ENCODE measurements at places on chromosomes 12 and 14.
A peak's percentile ranks its signal among the peaks of the same experiment; 100 is the strongest.

DNA sequence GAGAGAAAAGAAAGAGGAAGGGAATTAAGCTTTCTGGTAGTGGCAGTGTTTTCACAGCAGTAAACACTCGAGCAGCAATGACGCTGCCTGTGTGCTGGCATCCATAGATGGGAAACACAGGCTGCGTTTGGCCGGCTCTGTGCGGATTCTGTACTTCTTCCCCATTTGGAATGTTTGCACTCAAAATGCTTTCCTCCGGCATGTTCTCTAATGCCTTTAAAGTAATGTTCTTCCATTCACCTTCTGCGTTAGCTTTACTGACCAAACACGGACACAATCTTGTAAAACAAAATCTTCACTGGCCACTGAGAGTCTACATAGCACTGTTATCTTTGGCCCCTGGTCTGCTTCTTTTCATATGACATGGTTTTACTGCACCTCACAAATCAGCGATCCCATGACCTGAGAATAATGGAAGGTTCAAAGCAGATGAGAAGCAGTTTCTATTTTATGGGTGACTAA lies 31.4 kb downstream of the DCP1B start:
- no peak for DNase-seq

GRCh38 chr12:93704122-93704521 lies 26.9 kb downstream of the CRADD start:
- DNase-seq = no peak

- DNase-seq = no peak
These were observed 23.2 kb upstream of the MEG3 start for GRCh38 chr14:100802766-100803165.

DNA sequence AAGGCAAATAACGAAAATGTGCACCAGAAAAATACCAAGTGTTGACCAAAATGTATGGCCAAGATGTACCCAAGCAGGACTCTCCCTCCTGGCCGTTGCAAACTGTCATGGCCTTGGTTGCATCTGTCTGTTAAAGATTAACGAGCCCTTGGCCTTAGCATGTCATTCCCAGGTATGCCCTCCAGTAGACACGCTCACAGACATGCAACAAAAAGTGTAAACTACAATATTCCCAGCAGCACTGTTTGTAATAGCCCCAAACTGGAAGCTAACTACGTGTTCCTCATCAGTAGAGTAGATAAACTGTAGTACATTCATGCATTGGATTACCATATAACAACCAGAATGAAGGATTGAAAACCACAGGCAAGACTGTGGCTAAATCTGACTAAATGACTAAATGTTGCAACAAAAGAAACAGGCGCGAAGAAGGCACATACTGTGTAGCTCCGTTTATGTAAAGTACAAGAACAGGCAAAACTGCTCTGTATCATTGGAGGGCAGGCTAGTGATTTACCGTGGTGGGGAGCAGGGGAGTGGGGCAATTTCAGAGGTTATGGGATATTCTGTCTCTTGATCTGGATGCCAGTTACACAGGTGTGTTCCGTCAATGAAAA lies 232.8 kb upstream of the DIO3 start:
- DNase-seq = no peak

DNA sequence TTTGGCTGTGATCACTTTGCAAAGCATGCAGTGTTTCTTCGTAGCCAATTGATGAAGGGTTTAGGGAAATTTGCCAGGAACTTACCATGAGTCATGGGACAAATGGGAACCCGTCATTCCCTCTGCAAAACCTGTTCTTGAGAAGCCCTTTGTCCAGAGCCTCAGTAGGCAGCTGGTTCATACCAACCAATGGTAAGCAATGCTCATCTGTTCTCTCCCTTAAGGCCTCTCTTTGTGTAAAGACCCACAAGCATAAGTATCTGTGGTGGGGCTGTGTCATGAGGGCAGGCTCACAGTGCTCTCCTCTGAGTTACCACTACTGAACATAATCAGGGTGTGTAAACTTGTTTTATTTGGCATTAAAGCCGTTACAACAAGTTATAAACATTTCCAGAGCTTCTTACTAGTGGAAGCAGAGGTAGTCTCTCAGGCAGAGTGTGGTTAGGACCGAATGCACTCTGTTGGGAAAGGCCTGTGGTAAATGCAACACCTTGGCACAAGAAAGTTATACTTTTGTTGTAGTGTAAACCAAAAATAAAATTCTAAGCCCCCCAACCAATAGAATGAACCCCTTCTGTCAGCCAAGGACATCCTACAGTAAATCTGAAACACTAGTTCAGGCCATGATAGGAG lies 119.8 kb downstream of the SINHCAF start:
- DNase-seq = peak; percentile 46

DNA sequence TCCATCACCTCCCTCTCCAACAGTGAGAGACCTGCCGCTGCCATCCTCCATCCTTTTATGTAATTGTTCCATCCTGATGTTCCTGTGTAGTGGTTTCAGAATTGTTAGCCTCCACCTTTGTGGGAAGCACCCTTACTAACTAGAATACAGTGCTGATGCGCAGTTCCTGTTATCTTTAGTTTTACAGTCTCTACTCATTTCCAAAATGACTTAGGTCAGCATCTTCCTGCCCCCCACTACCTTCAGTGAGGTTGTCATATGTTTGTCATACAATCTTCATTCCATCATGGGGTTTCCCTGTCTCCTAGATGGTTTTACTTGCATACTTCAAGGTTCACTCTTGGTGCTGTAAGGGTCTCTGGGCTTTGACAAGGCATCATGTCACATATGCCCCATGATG lies 69.8 kb downstream of the EML1 start:
- DNase-seq = no peak

GRCh38 chr12:51675071-51675803 lies 84.2 kb downstream of the SCN8A start:
- no peak for DNase-seq

- DNase-seq = no peak
These were observed 2.9 kb downstream of the TRPV4 start for GRCh38 chr12:109830267-109830666.

GRCh38 chr12:78732481-78732880 lies 132.1 kb upstream of the SYT1 start:
- DNase-seq = no peak

- DNase-seq = no peak
These were observed 126.9 kb downstream of the KTN1 start for GRCh38 chr14:55706893-55707292.

GRCh38 chr14:61456720-61457119 lies 135.3 kb downstream of the PRKCH start:
- peak; percentile 74 for DNase-seq

GRCh38 chr12:53327435-53328042 lies 6.1 kb upstream of the AAAS start:
- DNase-seq = peak; percentile 15

DNA sequence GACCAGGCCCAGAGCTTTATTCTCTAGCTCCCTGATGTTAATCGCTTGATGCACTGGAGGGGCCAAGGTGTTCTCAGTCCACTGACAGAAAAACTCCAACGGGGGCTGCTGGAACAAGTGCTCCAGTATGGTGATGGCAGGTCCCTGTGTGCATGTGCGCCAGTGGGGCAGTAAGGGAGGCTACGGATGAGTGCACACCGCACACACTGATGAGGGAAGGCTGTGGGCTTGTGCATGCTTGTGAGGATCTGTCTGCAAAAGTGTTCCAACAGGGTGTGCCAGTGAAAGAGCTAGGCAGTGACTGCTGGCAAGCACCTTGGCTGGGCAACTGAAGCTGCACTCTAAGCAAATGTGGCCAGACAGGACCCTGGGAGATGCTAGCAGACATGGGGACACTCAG lies 229.7 kb upstream of the FOXG1 start:
- DNase-seq = no peak

DNA sequence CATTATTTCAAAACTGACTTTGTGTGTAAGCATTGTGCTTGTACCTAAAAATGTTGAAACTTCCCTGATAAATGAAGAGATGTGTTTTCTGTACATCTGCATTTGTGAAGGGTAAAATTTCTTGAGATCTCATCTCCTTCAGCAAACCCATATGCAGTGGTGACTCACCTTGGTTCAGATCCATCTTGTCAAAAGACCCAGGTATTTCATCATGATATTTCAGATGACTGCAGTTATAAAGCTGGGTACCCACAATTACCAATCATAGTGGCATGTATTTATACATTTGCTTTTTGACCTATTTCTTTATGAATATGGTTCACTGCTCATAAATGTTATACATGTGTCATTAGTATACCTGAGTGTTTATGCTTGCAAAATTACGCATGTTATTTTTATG lies 1213.6 kb downstream of the GALC start:
- no peak for DNase-seq

GRCh38 chr12:66107451-66107915 lies 23.1 kb downstream of the LLPH start:
- peak; percentile 89 for DNase-seq

- no peak for DNase-seq
These were observed 69.1 kb downstream of the TMEM260 start for GRCh38 chr14:56648508-56649301.

DNA sequence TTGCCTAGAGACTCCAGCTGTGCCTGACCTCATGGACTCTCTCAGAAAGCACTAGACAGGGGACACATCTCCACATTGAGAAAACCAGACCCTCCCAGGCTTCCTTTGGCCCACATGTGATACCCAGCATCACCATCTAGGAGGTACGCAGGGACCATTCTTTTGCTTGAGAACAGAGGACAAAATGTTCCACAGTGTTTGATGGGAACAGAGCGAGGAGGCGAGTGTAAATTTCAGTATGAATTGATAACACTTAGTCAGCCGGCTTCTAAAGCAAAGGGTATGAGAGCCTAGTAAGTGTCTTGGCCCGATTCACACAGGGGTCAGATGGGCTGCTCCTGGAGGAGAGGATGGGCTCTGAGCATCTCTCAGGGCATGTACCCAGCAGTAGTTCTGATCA lies 1052.4 kb downstream of the BCL11B start:
- no peak for DNase-seq

GRCh38 chr14:68340262-68340661 lies 452.6 kb downstream of the ZFP36L1 start:
- no peak for DNase-seq

DNA sequence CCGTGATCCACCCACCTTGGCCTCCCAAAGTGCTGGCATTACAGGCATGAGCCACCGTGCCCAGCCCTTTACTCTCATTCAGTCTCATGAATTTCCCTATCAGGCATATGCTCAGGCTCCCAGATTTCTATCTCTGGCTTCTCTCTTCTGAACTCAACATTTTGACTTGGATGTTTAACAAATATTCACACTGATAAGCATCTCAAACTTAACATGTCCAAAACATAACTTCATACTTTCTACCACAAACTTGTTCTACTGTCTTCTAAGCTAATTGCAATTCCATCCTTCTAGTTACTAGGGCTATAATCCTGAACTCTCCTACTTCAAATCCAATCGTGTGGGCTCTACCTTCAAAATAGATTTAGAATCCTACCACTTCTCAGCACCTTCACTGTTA lies 73.9 kb upstream of the PAWR start:
- DNase-seq = no peak

- DNase-seq = no peak
These were observed 52.9 kb upstream of the DIO3 start for GRCh38 chr14:101508196-101508947.

DNA sequence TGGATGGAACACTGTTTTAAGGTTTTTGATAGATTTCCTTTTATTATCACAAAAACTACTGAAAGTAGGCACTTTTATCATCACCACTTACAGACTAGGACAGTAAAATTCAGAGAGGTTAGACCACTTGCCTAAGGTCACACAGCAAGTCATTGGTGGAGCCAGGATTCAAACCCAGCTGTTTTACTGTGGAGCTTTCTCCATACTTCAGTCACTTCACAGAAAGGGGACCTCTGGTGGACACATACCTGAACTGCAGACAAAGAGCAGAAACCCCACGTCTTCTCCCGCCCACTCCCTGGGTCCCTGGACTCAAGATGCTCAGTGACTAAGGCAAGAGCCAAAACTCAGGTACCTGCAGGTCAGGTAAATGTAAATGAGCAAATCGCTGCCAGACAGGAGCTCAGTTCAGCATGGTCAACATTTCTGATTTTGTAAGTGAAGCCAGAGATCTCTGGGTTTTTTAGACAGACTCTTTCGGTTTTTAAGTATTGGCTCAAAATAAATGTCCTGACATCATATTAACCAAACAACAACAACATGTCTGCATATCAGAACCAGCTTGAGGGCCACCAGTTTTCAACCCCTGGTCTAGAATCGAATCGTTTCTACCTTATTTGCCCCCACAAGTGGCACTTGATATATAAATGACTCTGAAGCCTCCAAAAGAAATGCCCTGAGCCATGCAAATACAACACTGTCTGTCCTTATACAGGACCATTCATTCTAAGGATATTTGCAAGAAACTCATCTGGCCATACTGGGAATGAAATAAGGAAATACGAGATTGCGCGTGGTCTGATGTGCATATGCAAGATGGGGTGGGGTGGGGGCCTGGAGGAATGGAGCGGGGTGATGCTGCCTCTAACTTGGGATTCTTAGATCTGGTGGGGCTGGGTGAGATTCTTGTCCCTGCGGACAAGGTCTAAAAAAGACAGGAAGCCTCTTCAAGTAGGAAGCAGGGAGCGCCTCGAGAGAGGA lies 110.9 kb downstream of the KSR2 start:
- DNase-seq = peak; percentile 42

DNA sequence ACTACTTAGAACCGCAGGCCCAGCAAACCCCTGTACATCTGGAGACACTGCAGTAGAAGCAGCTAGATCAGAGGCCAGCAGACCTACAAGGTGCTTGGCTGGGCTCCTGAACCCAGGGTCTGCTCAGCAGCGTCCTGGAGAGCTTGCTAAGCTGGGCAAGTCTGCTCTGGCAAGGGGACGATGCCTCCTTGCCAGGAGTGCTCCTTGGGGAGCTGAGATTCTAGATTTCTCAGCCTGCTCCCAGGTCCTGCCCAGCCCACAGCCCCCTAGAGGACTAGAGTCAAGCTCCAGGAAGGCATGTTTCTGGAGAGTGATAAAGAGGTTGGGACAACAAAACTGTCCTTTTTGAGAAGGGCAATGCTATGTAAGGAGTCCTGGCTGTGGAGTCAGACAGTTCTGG lies 60.3 kb downstream of the HSPB8 start:
- no peak for DNase-seq

- no peak for DNase-seq
These were observed 735.4 kb upstream of the TMEM132C start for GRCh38 chr12:127531542-127531941.

DNA sequence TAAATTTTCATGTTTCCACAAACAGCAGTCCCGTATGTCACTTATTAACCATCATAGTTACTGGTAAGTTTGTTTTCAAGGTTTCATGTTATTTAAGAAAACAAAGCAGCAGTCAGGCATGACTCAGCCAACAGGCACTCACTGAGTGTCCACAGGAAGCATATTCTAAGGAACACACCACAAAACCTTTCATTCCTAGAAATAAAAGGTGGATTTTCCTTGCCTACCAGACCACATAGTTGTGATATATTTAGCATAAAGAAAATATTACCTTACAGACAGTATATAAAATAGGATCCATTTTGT lies 143.3 kb upstream of the AVPR1A start:
- peak; percentile 91 for DNase-seq

GRCh38 chr12:27864521-27864920 lies 84.5 kb upstream of the MANSC4 start:
- peak; percentile 80 for DNase-seq

GRCh38 chr12:2285462-2285861 lies 232.7 kb downstream of the CACNA1C start:
- DNase-seq = no peak
